ENCODE measurements at places on chromosomes 6 and 20. TPM values are rescaled to one million over a fixed set of nuclear protein-coding genes. Genes with fewer than 3 reads are reported as not detected.

Gene LY6G6F
- not detected for total RNA-seq

Gene GCNT2
- 2.4 TPM for total RNA-seq

Gene HCRTR2
- not detected for total RNA-seq

Gene PXMP4
- 6.9 TPM for total RNA-seq

Gene PTCRA
- total RNA-seq: not detected

Gene FAM210B
- total RNA-seq: 1.8 TPM

Gene DLL1
- total RNA-seq: 0.12 TPM

Gene TCP11
- not detected for total RNA-seq

Gene LRP11
- 1.6 TPM for total RNA-seq

Gene CRISP1
- not detected for total RNA-seq

Gene GTSF1L
- not detected for total RNA-seq

Gene MCHR2
- total RNA-seq: not detected

Gene DUSP22
- total RNA-seq: 45.2 TPM

Gene CNR1
- not detected for total RNA-seq

Gene SLC22A16
- total RNA-seq: not detected

Data from natural killer cell treated with Interleukin-12 subunit alpha and Interleukin-12 subunit beta and Interleukin-15 and Interleukin-18, amount 100 ng/mL, for 72 hours (primary cell).